AG08396 (cell line): ENCODE measurements at places on chromosomes 3 and 15.

DNA sequence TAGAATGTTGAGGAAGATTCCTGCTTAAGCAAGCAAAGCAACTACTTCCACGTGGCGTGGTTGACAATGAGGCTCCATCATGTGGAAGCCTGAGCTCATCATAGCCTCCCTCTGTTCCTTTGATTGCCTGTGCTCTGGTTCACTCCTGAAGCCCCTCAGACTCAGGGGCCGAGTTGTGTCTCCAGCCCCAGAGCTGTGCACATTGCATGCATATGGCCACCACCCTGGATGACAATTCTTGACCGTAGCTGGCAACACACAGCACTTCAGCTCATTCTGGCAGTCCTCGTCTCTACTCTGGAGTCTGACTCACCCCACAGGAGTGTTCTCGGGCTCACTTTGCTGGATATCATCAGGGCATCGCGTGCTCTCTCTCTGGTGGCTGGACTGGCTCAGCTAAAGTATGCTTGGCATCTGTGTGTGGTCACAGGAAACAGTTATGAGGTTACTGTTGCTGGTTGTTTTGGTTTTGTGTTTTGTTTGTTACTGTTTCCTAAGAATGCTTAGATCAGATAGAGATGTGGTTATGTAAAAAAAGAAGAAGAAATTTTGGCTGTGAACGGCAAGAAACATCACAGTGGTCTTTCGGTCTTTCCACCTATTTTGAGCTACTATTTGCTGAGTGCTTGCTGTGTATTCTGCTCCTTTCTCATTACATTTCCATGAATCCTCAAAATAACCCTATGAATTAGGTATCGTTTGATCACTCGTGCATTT, 41.6 kb upstream of the MRPS22 start:
- DNase-seq = peak; percentile 92

- peak; percentile 4 for DNase-seq
Observed at GRCh38 chr3:137763594-137763938, 549 bp upstream of the SOX14 start.

GRCh38 chr3:16849795-16850194, 35.0 kb upstream of the PLCL2 start:
- no peak for DNase-seq

GRCh38 chr3:102057781-102058421, 208.6 kb downstream of the NFKBIZ start:
- DNase-seq = no peak

GRCh38 chr15:23514484-23514883, 51.0 kb upstream of the MKRN3 start:
- DNase-seq = no peak

DNA sequence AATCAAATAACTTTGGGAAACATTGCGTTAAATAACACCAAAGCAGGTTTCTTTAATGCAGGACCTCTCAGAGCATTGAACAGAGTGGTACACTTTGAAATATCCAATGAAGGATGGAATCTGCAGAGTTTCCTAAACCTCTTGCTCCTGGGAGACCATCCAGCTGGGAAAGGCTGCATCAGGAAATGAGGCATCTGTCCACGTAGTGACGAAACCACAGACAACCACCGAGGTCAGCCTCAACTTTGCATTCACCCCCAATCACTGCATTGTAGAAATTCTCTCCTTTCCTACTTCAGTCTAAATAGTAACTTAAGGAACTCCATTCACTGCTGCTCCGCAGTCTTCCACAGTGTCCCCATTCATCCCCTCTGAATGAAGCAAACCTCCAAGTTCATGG, 41.5 kb upstream of the CDV3 start:
- DNase-seq = peak; percentile 67

GRCh38 chr3:151751161-151751560, 17.4 kb downstream of the AADACL2 start:
- DNase-seq = no peak

DNA sequence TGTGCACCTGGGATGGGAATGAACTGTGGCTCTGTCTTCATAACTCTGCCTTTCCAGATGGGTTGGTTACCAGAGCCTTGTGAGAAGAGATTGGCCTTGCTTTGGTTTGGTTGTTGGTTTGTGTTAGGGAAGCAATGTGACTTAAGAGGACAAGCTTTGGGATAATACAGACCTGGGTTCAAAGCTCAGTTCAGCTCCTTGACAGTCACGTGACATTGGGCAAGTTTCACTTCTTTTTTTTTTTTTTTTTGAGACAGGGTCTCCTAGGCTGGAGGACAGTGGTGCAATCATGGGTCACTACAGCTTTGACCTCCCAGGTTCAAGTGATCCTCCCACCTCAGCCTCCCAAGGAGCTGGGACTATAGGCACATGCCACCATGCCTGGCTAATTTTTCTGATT, 42.7 kb downstream of the CORO2B start:
- no peak for DNase-seq

- no peak for DNase-seq
Observed at GRCh38 chr3:154926721-154927120, 153.4 kb upstream of the MME start.

DNA sequence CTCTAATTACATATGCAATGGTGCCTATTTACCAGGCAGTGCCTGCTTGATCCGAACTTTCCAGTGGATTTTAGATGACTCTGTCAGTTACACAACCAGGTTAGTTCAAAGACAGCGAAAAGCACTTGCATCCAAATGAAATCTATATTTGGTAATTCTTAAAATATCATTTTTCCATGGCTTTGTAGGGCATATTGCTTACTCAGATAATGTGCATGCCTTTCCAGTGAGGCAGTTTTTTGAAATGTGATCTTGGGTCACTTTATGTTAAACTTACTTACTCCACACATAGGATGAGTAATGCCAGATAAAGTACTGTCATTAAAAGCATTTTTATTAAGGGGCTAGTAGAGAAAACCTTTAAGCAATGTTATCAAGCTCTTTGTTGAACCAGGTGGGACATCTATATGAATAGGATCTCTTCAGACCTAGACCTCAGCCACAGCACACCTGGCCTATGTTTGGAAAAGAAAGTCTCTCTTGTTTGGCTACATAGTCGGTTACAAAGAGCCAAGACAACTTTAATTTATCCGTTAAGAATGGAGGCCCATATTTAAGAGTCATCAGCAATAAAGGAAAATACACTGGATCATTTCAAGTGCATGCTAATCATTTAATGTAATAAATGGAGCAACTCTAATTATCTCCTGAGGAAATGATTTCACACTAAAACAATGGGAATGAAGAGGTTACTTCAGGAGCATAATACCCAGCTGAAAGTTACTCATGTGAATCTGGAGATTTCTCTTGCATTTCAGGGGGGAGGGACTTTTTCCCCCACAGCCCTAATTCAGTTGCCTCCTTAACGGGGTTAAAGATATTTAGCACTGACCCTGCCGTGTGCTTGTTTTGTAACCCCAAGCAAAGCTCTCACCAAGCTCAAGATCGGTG, 56.3 kb upstream of the TMCO5A start:
- no peak for DNase-seq

- DNase-seq = no peak
Observed at GRCh38 chr3:54171509-54171908, 49.2 kb downstream of the CACNA2D3 start.

- no peak for DNase-seq
Observed at GRCh38 chr15:76994001-76994400, 925 bp upstream of the PSTPIP1 start.

- no peak for DNase-seq
Observed at GRCh38 chr15:92653366-92653765, 2.2 kb downstream of the FAM174B start.

DNA sequence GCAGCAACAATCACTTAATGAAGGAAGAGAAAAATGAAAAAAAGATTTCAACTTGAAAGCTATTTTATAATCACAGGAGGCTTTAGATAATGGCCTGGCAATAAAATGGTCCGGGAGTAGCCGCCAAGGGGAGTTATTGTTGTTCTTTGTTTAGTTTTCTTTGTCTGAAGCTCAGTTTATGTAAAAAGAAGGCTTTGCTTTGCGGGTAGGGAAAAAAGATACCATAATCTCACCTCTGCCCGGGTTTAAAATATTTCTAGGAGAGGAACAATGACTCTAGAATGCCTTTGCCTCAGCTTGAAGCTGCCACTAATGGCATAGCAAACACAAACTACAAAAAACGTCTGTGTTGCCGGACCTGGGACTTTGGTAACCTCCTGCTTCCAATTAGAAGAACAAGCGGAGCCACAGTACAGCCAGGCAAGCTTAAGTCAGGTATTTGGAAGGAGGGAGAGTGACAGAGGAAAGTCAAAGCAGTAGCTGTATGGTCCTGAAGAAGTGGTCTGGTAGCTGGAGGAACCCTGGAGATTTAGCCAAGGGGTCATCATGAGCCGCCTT, 764.5 kb downstream of the TUSC7 start:
- no peak for DNase-seq

DNA sequence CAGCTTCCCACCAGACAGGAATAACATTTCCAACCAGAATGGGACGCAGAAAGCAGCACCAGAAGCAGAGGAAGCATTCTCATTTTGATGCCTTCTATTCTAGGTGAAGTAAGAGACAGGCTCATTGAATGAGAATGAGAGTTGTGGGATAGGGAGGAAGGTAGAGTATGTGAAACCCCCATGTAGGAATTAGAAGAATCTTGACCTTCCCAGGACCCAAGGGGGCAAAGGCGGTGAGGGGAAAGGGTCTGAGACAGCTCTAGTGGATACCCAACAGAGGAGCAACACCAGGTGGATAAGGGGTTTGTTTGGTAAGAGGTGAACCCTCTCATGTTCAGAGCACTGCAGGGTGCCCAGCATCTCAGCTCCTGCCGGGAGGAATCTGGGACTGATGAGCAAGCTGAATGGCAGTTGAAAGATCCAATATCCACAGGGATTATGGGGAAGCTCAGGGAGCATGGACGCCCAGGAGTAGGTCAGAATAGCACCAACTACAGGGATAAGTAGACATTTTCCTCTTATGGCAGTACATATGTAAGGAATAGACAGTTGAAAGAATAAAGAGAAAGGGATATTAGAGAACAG, 77.0 kb downstream of the PLCL2 start:
- DNase-seq = no peak

GRCh38 chr3:45411081-45411480, 22.7 kb downstream of the LARS2 start:
- no peak for DNase-seq

DNA sequence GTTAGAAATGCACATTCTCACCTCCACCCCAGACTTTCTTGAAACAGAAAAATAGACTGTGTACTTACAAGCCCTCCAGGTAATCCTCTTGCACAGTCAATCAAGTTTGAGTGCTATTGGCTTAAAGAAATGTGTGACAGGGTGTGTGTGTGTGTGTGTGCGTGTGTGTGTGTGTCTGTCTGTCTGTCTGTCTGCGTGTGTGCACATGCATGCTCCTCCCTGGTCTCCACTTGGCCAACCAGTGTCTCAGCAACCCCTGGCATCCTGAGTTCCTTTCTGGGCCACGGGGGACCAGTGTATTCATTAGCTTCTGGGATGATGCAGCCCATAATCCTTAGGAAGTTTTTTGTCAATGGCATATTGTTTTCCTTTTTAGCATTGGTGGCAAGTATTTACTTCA, 128.8 kb upstream of the IL12A start:
- no peak for DNase-seq

DNA sequence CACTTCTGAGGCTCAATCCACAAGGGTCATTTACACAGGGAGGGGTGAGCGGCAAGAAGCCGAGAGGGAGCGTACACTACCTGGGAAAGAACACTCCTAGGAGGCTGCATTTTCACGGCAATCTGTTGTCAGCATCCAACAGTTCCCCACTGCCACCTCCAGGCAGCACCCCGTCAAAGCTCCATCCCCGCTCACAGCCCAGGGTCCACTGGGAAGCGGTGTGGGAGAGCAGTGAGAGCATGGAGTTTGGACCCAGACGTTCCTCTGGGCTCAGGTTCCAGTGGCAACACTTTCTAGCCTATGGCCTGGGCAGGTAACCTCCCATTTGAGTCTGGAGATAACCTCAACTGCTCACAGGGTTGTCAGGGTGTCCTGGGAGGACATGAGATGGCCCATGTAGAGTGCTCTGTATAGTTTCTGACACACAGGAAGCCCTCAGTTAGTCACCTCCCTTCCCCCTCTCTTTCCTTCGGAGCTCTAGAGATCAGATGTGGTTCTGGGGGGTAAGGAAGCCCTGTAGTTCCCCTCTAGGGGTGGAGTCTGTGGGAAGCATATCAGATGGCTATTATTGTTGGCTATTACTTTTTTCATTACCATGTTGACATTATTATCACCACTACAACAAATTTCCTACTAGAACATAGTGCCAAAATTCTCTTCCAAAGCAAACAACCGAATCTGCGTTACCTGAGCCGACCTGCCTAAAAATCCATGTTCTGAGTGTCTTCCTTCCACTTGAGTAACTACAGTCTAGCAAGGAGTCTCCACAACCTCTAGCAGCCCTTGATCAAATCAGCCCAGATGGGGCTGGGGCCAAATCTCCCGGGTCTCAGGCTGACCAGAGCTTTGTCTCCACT, 29.1 kb downstream of the RUVBL1 start:
- DNase-seq = no peak

GRCh38 chr3:58250093-58250707, 12.6 kb downstream of the ABHD6 start:
- no peak for DNase-seq

DNA sequence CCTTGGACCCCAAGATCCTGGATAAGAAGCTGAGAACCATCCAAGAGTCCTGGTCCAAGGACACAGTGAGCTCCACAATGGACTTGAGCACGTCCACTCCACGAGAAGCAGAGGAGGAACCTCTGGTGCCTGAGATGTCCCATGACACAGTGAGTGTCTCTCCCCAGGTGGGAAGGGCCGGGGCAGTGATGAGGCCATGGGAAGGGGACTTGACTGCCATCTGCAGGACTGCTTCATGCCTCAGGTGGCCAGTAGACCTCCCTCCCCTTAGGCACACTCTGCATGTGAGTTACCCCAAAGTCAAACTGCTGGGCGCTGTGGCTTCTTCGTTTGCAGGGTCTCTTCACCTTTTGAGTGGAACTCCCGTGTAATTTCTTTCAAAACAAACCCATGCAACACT, 59.7 kb downstream of the CCDC33 start:
- DNase-seq = no peak

- DNase-seq = no peak
Observed at GRCh38 chr3:52544937-52545336, 8.5 kb downstream of the UQCC5 start.
